Activated naive CD8-positive, alpha-beta T cell treated with anti-CD3 and anti-CD28 coated beads, Interleukin-2, amount 50 U/mL, for 16 hours (primary cell): ENCODE measurements at places on chromosomes 16 and 17.

- no peak for DNase-seq
These were observed 36.0 kb upstream of the ICAM2 start for GRCh38 chr17:64056269-64057005.

DNA sequence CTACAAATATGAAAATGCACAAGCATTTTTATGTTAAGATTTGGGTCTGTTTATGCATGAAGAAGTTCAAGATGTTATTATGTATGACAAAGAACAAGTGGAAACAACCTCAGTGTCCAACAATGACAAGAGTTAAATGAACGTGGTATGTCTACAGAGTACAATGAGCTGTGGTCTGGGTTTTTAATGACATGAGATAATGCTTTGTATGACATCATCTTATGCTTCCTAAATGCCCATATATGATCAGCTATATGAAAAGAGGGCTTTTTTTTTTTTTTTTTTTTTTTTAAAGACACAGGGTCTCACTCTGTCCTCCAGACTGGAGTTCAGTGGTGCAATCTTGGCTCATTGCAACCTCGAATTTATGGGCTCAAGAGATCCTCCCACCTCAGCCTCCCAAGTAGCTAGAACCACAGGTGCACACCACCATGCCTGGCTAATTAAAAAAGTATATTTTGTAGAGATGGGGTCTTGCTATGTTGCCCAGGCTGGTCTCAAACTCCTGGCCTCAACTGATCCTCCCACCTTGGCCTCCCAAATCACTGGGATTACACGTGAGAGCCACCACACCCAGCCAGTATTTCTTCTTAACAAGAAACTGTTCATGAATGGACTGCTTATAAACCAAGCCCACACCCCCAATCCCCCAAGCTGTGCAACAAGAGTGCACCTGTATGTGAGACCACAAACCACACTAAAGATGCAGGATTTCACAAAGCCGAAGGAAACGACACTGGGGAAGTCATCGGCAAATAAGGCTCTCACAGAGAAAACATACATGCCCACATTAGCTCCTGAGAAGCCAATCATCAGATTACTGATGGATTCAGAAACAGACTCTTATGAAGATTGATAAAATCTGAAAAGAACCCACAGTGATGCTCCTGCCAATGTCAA, 114.5 kb downstream of the CPPED1 start:
- no peak for DNase-seq

GRCh38 chr17:79038545-79039135, 14.7 kb downstream of the C1QTNF1 start:
- DNase-seq, result no peak

DNA sequence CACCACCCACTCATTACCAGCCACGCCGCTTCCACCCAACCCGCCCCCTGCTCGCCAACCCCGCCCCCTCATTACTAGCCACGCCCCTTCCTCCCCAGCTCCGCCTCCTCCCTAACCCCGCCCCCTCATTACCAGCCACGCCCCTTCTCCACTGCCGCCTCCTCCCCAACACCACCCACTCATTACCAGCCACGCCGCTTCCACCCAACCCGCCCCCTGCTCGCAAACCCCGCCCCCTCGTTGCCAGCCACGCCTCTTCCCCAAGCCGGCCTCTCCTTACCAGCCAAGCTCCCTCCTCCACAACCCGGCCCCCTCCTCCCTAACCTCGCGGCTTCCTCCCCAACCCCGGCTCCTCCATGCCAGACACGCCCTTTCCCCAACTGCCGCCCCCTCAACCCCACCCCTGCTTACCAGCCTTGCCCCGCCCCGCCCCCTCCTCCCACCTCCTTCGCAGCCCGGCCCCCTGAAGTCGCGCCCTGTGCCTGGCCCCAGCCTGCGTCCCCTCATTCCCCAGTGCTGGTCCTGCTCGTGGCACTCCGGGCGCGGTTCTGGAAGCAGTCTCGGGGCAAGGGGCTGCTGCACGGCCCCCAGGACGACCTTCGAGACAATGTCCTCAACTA, 7.3 kb downstream of the SLC22A31 start:
- no peak for DNase-seq

DNA sequence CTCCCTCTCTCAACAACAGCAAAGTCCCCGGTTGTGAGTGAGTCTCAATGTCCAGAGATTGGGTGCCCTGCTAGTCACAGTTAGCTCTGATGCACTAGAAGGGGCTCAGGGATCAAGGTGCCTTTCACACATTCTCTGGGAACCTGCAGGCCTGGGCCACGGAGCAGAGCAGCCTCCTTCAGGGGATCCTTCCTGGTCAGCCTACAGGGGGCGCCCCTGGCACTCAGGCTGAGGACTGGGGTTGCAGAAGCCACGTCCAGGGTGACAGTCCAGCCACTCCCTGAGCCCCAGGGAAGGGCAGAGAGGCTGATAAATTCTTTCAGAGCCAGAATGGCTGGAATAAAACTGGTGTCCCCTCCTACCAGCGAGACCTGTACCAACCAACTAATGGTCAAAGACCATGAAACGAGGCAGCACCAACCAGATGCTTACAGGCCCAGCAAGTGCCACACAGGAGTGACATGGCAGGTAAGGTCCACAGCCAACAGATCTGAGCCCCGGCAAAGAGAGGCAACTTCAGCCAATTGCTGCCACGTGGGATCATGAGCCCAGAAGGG, 43.5 kb downstream of the ST3GAL2 start:
- DNase-seq, result peak; percentile 25

DNA sequence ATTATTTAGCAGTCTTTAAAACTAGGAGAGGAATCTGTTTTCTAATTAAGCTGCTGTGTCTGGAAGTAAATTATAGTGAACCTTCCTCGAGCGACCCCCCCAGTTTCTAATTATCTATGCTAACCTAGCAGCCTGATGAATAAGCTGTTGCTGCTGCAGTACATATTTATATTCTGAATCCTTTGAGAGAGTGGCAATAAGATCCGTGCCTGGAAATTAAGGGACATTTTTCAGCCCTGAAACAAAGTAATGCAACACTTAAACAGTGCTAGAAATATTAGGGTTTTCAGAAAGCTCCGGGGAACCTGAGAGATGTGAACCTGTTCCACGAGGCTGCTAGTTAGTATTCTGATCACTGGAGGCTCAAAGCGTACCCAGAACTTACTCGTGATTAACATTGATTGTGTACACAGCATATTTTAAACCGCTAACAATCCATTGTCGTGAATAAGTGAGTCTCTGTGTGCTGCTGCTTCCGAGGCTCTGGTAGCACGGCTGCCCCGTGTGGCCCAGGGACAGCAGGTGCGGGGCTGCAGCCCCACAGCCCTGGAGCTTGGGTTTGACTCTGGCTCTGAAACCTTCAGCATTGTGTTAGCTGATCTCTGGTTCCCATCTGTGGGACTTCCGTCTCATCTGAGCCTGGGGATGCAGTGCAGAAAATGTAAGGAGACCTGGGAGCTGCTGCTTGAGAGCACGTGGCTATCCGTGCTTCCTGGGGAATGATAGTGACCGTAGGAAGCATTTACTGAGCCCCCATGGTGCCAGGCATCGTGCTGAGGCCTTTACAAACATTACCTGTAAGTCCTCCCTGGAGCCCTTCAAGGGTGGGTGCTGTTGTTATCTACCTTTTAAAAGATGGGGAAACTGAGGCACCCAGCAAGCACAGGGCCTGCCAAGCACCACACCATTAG, 190.9 kb upstream of the CHMP6 start:
- no peak for DNase-seq

DNA sequence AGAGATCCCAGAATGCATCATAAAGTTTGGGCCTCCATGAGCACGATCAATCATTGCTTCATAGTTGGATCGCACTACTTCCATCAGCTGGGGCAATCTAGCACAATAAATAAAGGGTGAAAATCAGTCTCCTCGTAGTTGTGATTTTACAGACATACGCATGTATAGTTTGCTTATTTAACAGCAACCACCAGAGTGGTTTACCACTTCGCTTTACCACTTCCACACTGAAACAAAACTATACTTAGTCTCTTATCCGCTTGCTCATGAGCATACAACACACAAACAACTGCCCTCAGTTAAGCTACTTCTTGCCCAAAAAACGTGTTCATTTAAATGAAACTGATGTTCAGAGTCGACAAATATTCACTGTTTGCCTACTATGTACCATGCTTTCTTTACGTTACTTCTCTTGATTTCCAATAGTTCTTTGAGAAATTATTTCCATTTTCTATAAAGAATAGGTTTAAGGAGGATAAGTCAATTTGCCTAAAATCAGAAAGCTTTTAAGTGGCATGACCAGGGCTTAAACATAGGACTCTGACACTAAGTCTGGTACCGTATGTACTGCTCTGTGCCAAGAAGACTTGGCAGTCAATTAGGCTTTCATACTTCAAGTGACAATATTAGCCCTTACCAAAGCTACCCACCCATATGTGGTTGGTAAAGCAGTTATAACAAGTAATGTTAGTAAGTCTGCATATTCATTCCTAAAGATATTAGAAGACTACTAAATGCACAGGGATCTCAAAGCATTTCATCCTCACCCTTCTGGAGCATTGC, 22.0 kb downstream of the SETD6 start:
- DNase-seq, result no peak

DNA sequence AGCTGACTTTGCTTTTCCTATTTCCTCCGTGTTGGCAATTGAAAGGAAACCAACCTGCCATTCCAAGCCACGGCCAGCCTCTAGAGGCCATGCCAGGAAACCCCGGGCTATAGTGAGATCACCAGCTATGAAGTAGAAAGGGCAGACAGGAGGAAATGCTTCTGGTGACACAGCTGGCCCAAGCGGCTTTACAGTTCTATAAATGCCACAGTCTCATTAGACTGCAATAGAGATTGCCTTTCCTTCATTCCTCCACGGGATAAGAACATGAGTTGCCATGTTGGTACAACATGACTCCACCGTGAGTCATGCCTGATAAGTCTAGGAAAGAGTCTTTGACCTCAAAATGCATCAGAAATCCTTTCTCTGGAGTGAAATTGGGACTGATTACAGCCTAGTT, 384.9 kb downstream of the GRIN2A start:
- no peak for DNase-seq

GRCh38 chr16:2881783-2882649, 999 bp upstream of the FLYWCH2 start:
- no peak for DNase-seq

DNA sequence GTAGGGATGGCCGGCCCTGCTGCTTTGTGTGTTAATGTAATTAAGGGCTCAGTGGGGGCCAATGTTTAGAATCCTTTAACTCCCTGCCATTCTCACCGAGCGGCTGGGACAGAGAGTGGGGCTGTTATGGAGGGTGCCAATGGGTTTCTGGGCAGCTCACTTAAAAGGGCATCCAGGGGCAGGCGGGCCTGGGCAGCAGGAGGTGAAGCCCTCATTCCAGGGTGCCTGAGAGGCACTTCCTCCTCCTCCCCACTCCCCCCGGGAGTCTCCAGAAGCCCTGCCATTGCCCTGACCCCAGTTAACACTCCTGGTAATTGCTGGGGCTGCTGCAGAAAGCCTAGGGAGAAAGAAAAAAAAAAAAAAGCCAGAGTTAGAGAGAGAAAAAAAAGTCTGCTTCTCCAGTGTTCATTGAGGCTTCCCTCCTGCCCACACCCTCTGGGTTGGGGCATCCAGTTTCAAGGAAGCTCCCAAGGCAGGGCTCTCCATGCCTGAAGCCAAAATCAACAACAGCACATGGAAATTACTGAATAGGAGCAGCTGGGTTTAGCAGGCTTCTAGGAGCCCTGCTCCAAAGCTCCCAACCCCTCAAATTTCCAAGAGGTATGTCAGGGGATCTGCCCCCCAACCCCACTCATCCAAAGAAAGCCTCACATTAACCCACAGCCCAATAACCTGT, 28.0 kb downstream of the CUEDC1 start:
- DNase-seq, result no peak

- no peak for DNase-seq
These were observed 140.6 kb downstream of the CLEC16A start for GRCh38 chr16:11084876-11085485.

DNA sequence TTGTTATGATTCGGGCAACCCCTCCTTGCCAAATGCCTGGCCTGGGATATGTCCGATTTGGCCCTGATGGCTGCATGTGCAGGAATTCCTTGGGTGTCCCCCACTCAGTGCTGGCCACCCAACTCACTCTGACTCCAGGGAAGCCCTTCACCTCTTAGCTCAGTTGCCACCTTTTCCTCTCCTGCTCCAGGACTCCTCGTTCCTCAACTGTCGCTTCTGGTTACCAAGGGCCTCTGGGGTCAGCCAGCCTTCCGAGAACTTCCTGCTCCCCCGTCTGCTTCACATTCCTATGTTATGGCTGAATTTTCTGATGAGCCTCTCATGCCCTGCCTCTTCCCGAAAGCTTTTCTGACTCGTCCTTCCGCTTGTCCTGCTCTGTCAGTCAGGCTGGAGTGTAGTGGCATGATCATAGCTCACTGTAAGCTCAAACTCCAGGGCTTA, 63.5 kb downstream of the SPACA3 start:
- DNase-seq, result no peak

- no peak for DNase-seq
These were observed 4.1 kb downstream of the HS3ST3B1 start for GRCh38 chr17:14304773-14305517.

GRCh38 chr17:33987162-33987561, 267.9 kb upstream of the CCL2 start:
- DNase-seq, result no peak

DNA sequence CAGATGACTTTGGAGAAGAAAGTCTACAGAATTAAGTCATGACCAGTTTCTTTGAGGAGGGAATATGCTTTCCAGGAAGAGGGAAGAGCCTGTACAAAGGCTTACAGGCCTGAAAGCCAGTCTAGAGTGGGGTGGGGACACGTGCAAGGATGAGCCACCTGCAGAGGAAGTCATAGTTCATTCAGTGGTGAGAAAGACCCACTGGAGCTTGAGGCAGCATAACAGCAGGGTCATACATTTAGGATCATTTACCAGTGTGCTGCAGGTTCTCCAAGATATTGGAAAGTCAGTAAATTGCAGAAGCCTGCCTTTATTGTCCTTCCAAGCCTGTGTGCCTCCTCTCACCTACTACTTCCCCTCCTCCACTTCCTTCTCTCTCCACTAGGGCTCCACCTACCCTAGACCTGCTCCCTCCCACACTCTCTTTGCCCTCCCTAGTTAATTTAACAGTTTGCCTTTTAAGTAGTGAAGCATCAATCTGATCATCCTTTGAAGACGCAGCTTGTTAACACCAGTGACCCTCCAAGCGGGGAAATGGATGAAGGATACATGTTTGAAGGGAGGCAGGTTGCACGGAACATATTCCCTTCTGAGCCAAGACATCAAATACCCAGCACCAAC, 40.2 kb downstream of the CDRT15 start:
- DNase-seq, result no peak

GRCh38 chr16:82368041-82368440, 198.0 kb upstream of the MPHOSPH6 start:
- DNase-seq, result no peak

DNA sequence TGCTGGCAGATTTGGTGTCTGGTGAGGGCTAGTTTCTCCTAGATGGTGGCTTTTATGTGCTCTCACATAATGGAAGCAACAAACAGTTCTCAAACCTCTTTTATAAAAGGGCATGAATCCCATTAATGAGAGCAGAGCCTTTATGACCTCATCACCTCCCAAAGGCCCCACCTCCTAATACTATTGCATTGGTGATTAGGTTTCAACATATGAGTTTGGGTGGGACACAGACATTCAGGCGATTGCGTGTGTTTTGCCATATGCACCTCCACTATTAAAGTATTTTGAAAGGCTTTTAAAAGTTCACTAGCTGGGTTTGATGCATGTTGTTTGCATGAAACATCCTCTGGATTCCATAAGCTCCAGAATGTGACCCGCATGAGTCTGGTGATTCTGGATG, 24.4 kb upstream of the DNAJA2 start:
- DNase-seq, result no peak
